Activated T-cell treated with anti-CD3 and anti-CD28 coated beads for 4 hours (primary cell): ENCODE measurements at places on chromosomes 4 and X.

GRCh38 chr4:25000639-25001038, 30.1 kb downstream of the LGI2 start:
- DNase-seq, result no peak

DNA sequence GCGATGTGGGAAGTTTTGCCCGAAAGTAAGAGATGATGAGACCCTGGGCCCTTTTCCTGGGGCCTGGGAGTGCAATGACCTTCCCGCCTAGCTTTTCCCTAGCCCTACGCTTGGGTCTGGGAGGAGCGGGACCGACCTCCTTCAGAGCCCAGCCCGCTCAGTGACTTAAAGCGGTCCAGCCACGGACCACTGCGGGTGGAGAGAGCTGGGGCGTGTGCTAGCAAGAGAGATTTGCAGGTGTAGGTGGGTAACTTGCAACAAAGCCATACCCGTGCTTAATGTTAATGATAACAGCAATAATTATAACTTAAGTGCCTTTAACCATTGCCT, 503 bp upstream of the PDE5A start:
- DNase-seq, result no peak

- DNase-seq, result no peak
Measured at GRCh38 chr4:149370785-149371420, 444.7 kb downstream of the IQCM start.

GRCh38 chrX:9137152-9137551, 103.2 kb upstream of the FAM9B start:
- DNase-seq, result no peak

- DNase-seq, result no peak
Measured at GRCh38 chr4:114527637-114528036, 71.0 kb upstream of the UGT8 start.

GRCh38 chrX:118016422-118016821, 100.2 kb downstream of the KLHL13 start:
- no peak for DNase-seq
